NCI-H187 treated with DMSO at 0.1 percent for 48 hours (cell line): ENCODE measurements at places on chromosomes 6 and 20.

DNA sequence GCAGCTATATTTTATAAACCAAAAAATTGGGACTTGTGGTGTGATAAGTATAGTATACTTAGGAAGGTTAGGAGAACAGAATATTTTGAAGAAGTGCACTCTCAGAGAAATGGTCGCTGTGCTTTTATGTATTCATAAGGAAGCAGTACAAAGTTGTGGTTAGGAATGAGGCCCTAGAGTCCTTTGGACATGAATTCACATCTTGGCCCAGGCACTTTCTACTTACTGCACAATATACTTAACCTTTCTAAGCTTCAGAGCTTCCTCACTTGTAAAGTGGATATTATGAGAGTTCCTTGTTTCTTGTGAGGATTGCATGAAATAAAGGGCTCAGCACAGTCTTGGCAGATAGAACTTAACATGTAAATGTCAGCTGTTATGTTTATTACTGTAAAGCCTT lies 21.0 kb upstream of the SERINC3 start:
- no peak for DNase-seq

GRCh38 chr6:21508753-21509152 lies 84.8 kb upstream of the SOX4 start:
- DNase-seq = no peak

GRCh38 chr6:130967502-130968445 lies 95.3 kb downstream of the EPB41L2 start:
- no peak for DNase-seq

DNA sequence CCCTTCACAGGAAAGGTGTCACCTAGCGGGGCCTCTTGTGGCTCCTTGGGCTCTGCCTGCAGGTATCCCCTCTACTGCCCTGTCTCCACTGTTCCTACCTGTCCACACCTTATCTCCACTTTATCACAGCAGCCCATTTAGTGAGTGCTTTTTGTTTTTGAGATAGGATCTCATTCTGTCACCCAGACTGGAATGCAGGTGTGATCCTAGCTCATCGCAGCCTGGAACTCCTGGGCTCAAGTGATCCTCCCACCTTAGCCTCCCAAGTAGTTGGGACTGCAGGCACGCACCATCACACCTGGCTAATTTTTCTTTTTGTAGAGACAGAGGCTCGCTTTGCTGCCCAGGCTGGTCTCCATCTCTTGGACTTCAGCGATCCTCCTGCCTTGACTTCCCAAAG lies 48.0 kb downstream of the BCAS4 start:
- no peak for DNase-seq

DNA sequence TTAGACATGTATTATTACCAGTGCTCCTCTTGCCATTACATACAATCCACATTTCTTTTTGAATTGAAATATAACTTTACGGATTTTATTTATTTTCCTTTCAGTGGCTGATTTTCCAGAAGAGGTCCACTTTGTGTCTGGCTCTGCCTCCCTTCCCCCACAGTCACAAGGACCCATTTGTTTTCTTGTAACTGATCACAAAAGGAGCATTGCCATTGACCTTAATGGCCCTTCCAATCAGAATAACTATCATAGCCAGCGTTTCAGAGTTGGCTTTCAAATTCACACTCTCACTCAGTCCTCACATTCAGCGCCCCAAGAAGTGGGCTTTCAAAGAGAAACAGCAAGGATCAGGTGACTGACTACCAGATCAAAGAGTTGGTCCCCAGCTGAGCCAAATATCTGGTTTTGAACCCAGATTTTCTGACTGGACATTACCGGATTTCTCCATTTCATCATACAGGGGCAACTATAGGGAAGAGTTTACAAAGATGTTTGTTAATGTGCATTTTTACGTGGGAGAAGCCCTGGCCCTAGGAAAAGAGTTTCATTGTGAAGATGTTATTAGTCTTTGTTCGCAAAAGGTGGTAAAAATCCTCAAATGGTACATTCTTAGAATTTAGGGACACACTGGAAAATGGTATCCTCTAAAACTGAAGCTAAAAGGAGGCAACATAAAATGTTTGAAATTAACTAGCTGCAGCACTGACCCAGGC lies 2.0 kb upstream of the SLC22A23 start:
- DNase-seq = no peak

GRCh38 chr6:9112544-9112943 lies 677.2 kb upstream of the SLC35B3 start:
- no peak for DNase-seq

- DNase-seq = peak; percentile 46
These were observed 156.9 kb downstream of the VEGFA start for GRCh38 chr6:43926634-43927531.

GRCh38 chr20:45592574-45593189 lies 13.6 kb upstream of the WFDC8 start:
- DNase-seq = no peak

DNA sequence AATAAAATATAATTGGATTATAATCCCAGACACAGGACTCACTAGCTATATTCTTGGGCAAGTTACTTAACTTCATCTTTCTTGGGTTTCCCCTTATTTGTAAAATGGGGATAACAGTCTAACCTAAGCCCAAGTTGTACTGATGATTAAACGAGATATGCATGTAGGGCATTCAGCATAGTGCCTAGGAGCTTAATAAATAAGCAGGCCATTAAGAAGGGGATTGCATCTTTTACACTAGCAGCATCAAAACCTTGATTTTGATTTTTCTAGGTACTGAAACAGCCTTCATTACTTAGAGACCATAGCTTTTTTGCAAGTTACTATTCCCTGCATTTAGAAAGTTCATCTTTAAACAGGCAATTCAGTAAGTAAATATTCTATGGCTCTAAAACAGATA lies 2.2 kb upstream of the QKI start:
- no peak for DNase-seq

DNA sequence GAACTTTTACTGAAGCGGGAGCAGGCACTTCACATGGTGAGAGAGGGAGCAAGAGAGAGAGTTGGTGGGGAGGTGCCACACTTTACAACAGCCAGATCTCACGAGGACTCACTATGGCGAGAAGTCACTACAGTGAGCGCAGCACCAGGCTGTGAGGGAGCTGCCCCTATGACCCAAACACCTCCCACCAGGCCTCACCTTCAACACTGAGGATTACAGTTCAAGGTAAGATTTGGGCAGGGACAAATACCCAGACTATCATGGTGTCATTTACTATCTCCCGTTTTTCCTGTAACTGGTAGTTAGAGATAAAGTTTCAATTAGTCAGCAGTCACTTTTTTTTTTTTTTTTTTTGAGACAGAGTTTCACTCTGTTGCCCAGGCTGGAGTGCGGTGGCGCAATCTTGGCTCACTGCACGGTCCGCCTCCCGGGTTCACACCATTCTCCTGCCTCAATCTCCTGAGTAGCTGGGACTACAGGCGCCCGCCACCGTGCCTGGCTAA lies 7.8 kb downstream of the RBCK1 start:
- no peak for DNase-seq

DNA sequence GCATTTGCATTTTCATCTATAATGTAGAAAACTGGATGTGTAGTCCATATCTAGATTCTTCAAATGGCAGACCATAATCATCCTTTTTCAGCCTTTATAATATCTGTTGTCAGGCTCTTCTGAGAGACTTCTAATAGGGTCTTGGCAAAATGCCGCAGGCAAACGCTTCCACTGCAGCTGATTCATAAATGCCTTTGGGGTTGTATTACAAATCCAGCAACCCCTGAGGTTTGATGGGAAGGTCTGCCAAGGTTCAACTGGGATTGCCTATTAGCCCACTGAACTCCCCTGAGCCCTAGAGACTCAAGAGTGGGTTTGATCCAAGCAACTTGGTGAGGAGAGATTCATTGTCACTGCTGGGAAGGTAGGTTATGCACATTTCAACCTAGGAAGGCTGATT lies 365.2 kb upstream of the POU3F2 start:
- no peak for DNase-seq

DNA sequence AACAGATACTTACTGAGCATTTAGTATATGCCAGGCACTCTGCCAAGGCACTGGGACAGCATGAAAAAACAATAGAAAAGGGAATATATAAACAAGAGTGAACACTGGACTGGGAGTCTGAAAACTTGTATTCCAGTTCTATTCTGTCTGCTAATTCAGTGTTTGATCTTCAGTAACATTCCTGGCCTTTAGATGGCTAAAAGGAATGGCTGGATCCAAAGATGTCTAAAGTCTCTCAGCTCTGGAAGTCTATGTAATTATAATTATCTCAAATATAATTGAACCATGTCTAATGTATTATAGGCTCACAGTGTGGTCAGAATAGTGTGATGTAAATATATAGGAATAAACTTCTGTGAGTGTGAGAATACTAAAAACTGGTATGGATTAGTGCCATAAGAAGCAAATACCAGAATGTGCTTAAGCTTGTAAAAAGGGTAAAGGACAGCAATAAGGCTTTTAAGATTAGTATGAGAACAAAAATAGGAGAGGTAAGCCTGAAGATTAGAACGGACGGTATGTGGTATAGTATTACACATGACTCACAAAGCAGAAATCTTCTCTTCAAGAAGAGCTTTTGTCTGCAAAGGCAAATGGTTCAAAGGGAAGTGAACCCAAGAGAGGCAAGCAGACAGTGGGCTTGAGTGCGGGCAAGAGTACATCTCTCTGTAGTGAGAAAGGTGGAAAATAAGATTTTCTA lies 68.5 kb downstream of the TMEM200A start:
- no peak for DNase-seq

DNA sequence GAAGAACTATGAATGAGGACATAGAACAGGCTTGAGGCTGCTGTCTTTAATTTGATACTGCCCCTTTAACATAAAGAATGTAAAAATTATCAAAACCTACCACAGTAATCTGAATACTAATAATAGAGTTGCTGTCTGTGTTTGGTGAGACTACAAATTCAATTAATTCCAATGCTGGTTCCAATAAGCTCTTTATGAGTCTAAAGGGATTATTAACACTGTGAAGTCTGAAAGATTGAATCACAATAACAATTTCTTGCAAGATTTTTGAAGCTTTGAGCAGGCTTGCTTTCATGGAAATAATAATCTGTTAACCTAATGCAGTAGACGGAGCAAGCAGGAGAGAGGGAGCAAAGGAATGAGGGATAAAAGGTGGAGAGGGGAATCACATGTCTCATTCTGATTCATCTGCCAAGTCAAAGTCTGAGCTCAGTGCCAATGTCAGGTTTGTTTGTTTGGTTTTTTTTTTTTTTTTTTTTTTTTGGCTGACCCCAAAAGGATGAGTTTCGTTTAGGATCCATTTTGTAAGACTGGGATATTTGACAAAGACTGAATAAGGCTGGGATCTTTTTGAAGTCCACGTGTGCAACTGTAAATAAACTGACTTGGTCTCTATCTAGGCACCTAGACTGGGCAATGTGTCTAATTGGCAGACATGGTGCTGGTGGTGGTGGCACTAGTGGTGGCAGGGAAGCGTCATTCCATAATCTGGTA lies 211.6 kb downstream of the RNF144B start:
- DNase-seq = no peak

DNA sequence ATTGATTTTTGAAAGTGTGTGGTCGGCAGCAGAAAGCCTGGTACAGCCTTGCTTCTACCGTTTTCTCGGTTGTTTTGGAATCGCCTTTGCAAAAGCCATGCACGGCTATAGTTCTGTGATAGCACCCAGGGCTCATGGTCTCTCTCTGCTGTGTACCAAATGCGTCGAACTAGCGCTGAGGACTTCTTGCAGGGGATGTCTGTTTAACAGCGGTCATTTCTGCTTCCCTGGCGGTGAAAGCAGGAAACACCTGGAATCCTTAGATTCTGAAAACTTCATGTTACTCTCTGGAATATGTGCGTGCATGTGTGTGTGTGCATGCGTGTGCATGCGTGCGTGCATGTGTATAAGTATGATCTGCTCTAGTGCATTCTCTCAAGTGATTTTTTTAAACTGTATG lies 26.1 kb upstream of the GCNT2 start:
- no peak for DNase-seq

GRCh38 chr20:53515749-53516148 lies 77.9 kb downstream of the ZNF217 start:
- no peak for DNase-seq

GRCh38 chr6:135306740-135307420 lies 125.8 kb downstream of the MYB start:
- DNase-seq = no peak

- DNase-seq = no peak
These were observed 219.8 kb downstream of the LY86 start for GRCh38 chr6:6808343-6808742.

DNA sequence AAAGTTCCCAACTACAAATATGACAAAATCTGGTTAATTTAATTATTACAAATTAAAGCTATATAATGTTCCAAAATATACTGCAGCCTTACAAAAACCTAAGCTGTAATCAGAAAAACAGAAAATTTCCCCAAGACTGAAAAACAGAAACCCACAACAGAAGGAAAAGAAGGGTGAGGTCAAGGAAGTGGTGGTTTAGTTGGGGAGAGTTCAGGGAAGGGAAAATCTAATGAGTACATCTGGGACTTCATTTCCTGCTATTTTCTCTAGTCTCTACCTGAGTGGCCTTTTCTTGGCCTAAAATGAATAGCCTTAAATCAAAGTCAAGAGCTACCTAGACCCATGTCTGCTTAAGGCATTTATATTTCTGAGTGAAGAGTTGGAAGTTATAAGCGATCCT lies 66.2 kb upstream of the BEND6 start:
- no peak for DNase-seq

DNA sequence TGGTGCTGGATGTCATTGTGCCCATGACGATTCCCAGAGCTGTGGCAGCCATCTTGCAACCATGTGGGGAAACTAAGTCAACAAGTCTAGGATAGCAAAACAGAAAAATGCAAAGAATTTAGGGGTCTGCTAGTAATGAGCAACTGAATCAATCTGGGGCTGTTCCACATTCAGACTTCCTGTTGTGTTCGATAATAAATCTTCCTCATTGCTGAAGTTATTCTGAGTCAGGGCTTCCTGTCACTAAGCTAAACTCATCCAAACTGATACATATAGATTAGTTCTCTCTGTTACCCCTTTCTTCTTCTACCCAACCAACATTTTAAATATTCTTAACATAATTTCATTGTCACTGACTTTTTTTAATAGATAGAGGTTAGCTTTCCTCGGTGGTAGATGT lies 205.9 kb downstream of the HACE1 start:
- DNase-seq = no peak

DNA sequence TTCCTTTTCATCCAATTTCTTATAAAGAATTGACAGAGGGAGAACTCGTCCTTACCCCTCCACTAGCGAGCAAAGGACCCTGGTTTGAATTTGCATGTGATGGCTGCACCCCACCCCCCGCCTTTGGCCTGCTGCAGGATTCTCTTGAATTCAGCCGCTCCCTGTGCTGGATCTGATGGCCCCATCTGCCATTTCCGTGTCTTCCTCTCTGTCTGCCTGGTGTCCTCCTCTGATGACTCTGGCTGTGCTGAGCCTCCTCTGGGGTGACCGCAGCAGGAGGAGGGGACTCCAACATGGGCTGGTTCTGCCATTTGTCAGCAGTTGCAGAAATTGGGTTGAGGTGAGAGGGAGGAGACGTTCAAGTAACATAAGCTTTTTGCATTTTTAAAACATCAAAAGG lies 188.8 kb downstream of the DLL1 start:
- DNase-seq = no peak

DNA sequence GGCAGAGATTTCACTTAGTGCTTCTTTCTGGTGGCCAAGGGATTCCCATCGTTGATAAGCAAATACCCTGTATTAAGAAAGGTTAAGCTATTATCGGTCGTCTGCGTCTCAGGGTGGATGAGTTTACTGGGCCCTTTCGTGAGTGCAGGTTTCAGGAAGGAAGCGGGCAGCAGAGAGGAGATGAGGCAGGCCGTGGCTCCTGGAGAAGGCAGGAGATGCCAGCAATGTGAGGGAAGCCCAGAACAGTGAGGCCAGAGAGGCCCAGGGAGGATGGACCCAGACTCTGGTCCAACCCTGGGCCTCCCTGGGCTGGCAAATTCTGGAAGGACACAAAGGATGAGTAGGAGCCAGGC lies 11.2 kb downstream of the TFEB start:
- no peak for DNase-seq

GRCh38 chr6:154991207-154991606 lies 3.9 kb upstream of the TIAM2 start:
- no peak for DNase-seq
